ENCODE measurements at places on chromosomes 13 and 19.

DNA sequence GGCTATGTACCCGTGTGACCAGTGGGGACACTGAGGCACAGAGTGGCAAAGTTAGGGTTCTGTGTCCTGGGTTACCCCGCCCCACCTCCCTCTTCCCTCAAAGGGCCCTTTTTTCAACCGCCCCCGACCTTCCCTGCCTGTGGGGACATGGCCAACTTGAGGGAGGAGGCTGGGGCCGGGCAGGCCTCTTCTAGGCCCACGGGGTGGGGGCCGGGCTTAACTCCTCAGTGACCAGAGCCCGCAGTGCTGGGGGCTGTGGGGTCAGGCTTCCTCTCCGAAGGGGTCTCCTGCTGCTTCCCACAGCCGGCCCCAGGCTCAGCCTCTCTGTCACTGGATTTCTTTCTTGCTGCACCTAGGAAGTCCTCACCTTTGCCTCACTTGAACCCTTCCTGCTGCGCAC is 23.9 kb downstream of the PIAS4 start:
- no peak for DNase-seq

GRCh38 chr13:110760611-110761010 is 47.1 kb downstream of the ING1 start:
- DNase-seq = no peak

GRCh38 chr19:44509478-44509877 is 9.2 kb upstream of the ZNF180 start:
- no peak for DNase-seq

DNA sequence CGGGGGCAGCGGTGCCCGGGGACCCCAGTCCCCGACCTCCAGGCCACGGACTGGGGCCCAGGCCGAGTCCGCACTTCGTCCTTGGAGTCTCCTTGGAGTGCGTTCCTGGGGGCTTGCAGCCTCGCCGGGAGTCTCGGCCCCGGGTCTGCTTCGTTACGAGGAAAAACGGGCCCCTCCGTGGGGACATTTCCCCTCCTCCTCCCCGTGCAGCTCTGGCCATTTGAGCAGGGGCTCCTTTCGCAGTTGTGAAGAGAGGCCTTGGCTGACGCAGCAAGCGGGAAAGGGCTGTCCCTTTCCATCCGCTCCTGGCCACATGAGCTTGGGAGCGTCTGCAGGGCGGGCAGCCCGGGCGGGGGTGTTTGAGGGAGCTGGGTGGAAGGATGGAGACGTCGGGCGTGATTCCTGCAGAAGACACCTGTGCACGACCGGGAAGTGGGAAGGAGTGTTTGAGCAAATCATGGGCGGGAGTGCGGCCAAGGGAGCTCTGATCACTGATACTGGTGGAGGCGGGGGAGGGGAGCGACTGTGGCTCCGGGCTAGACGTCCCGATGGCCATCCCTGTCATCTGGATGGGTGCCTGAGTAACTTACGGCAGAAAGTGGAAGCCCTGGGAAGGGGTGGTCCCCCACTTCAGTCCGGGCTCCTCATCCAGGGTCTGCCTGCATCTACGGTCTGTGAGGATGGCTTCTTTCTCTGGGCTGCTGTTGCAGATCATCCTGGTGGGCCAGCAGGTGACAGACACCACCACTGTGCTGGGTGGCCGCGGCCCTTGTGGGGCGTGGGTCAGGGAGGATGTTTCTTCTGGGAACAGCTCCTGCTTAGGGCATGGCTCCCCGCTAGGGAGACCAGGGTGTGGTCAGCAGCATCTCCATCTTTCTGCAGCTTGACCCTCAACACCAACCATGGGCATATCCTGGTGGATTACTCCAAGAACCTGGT is 736 bp downstream of the GPI start:
- DNase-seq = peak; percentile 14

Measured in NCI-H510A treated with DMSO at 0.1 percent for 48 hours (cell line).